ENCODE measurements at places on chromosomes 3 and 15.
A peak's percentile ranks its signal among the peaks of the same experiment; 100 is the strongest.

DNA sequence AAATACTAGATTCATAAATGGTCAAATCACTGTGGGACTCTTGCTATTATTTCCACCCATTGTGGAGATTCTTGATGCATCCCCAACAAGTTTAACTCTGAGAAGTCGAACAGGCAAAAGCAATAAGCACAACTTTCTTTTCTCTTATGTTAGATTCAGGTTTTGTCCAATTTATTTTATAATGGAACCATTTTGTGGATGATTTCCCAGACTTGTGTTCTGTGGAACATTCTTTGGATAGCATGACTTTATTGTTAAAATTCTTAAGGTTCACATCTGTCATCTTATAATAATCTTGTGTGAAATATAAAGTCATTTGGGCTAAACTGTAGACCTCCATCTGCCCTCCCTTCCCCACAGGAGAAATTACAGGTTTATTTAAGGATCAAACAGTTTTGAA is 213.7 kb downstream of the LPP start:
- no peak for DNase-seq

DNA sequence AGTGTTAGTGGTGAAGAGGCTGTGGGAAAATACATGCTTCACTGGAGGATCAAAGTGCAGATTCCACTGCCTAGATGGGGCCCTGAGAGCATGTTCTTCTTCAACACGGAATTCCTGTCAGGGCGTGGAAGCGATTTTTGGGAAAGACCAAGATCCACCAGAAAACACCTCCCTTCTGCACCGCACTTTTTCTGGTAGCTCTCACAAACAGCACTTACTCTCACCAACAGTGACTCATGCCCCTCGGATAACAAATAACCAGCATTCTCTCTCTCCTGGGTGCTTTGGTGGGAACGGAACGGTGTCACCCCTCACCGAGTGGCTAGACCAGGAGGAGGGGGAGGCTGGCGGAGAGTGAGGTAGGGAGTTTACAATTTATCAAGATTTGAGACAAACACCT is 40.1 kb downstream of the ADAMTSL3 start:
- no peak for DNase-seq

- no peak for DNase-seq
Observed at GRCh38 chr15:77630056-77630455, 2.7 kb downstream of the LINGO1 start.

GRCh38 chr3:181056136-181056732 is 66.7 kb upstream of the DNAJC19 start:
- no peak for DNase-seq

DNA sequence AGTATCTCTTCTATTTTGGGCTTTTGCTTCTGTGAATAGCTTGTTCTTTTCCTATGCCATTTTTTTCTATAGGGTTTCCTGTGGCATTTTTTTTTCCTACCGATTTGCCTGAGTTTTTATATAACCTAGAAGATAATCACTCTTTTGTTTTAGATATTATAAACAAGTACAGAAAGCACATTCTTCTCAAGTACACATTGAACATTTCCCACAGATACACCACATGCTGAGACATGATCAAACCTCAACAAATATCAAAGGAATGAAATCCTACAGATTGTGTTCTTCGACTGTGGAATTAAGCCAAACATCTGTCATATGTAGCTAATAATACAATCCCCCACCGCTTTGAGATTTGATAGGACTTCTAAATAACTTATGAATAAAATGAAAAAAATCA is 9.1 kb upstream of the FEM1B start:
- DNase-seq = no peak

GRCh38 chr3:38564631-38565338 is 68.6 kb downstream of the EXOG start:
- DNase-seq = peak; percentile 80

GRCh38 chr3:71251156-71251775 is 332.3 kb downstream of the FOXP1 start:
- no peak for DNase-seq

DNA sequence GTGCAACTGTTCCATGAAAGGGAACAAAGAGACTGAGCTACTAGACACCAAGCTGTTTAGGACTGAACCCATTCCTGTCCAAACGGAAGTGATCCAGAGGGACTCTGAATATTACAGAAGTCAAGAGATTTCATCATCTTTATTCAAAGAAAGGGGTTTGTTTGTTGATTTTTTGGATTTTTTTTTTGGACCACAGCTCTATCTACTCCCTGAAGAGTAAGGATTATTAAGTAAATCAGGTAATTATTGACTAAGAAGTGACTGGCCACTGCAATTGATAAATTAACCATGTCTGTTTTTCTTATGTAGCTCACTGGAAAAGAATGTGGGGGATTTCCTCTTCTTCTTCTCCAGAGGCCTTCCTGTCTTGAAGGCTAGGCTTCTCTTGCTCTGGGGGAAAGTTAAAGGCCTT is 146.6 kb upstream of the TPM1 start:
- DNase-seq = no peak

DNA sequence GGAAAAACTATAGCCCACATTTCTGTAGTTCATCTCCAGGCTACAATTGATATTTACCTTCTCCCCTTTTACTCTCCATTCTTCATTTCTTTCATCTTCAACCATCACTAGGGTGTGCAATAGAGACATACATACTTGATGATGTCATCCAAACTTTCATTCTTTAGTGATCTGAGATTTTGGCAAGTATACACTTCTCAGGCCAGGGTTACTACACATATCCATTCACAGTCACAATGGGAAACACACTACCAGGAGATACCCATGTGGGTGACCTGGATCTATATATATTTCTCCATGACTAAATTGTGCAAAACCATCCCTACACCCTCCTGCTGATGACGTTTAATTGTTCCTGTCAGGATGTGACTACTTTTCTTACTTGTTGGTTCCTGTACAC is 769.5 kb upstream of the DPPA4 start:
- DNase-seq = no peak

DNA sequence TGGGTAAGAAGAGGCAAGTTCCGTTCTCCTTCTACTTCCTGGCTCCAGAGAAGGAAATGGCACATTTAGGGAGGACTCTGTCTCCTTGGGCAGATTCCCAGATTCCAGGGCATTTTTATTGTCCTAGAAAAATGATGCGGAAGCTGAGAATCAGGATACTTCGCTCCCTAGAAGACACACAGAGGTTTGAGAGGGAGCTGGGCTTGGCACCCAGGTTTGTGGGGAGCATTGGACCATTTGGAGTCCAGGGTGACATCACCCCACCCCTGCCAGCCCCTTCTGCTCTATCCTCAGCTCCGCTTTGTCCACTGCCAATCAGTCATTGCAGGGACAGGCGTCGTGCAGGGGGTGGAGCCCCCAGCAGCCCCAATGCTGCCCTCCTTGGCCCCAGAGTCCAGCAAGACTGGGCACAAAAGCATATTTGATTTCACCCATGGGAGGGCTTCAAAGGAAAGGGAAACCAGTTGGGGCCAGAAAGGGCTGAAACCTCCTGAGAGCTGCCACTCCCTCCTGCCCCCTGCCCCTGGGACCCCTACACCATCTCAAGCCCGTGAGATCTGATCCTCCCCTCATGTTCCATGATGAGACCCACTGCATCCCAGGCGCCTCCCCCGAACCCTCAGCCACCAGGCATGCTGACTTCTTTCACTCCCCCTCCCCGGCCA is 129.8 kb upstream of the MEF2A start:
- DNase-seq = peak; percentile 60

- DNase-seq = no peak
Observed at GRCh38 chr3:64861684-64862083, 173.9 kb upstream of the ADAMTS9 start.

DNA sequence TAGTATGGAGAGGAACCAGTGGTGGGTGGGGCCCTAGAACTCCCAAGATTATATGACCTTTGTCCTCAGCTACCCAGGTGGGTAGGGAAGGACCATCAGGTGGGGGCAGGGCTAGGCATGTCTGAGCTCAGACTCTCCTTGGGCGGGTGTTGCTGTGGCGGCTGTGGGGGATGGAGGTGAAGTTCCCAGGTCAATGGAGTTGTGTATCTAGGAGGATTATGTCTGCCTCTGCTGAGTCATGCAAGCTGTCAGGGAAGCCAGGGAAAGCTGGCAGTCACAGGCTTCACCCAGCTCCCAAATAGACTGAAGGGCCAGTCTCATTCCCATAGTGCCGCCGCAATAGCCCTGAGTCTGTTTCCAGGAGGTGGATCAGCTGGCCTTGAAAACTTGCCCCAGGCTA is 139.7 kb upstream of the CFAP20DC start:
- no peak for DNase-seq

- DNase-seq = no peak
Observed at GRCh38 chr3:143326983-143327778, 207.6 kb downstream of the CHST2 start.

DNA sequence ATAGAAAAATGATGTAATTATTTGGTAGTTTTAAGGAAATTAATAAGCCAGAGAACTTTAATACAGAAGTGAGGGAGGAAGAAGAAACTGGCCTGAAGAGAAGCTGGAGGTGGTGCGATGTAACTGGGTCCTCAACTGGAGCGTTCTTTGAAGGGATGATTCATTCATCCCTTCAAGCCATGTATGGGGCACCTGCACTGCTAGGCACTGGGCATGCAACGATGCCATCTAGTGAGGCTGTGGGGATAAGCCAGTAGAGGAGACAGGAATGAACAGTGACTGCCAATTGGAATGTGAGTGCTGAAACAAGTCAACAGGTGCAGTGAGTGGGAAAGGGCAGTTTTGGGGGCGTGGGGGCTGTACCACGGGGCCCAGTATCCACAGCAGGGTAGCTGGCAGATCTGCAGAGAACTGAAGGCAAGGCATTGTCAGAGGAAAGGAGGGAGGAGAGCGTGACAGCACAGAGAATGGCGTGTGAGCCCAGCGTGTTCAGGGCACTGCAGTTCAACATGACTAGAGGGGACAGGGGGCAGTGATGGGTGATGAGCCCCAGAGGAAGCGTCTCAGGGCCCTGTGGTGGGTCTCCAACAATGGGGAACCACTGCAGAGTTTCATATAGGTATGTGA is 3.8 kb upstream of the KIF23 start:
- DNase-seq = no peak

DNA sequence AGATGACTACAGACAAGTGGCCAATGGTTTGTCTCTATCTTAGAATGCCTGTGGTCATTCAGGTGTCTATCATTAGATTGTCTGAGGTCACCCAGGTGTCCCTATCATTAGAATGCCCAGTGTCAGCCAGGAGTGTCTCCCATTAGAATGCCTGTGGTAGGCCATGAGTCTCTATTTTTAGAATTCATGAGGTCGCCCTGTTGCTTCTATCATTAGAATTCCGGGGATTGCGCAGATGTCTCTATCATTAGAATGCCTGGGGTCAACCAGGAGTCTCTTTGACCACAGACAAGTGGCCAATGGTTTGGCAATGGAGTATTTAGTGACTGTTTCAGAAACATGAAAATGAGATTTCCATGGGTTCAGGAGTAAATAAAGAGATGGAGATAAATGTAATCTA is 7.6 kb downstream of the RTP2 start:
- no peak for DNase-seq

Data from mesenteric fat pad (tissue), 1 donor.